Dorsolateral prefrontal cortex (tissue), 122 donors: ENCODE measurements at places on chromosomes 4 and X. TPM values are rescaled to one million over a fixed set of nuclear protein-coding genes. Genes with fewer than 3 reads are reported as not detected.
A peak's percentile ranks its signal among the peaks of the same experiment; 100 is the strongest.

Gene GCNA
- total RNA-seq = 7.8 TPM

Gene GPR119
- total RNA-seq = not detected

Gene MPP1
- 56.5 TPM for total RNA-seq

Gene SOX3
- total RNA-seq = 0.35 TPM

Gene SNCA
- 291 TPM for total RNA-seq

Gene AMOT
- 67.1 TPM for total RNA-seq

Gene F8
- total RNA-seq = 16.1 TPM

DNA sequence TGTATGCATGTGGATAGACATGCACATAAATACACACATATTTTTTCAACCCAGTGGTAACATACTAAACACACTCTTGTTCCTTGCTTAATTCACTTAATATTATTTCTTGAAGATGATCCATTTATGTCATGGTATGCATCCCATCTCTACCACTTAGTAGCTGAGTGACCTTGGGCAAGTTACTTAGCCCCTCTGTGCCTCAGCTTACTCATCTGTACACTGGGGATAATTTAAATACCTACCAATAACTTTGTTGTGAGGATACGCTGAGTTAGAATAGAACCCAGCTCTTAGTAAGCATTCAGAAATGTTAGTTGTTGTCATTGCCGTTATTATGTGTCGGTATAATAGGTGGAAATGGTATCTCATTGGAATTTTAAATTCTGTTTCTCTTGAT is 41.4 kb downstream of the FAM114A1 start:
- DNase-seq = no peak

DNA sequence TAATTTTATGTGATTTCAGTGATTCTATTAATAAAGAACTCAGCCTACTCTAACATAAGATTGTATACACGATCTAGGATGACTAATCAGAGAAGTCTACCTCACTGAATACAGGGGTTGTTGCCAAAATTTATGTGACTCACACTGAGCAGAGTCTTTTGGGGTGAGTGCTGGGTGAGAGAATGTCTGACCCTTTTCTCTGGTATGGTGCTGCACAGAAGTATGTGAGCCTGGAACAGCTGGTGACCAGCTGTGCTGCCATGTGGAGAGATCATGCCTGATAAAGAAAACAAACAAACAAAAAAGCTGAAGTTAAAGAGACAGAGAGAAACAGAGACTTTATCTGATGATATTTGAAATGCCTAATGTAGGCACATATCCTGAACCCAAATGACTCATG is 618.1 kb upstream of the GRIA3 start:
- DNase-seq = no peak

DNA sequence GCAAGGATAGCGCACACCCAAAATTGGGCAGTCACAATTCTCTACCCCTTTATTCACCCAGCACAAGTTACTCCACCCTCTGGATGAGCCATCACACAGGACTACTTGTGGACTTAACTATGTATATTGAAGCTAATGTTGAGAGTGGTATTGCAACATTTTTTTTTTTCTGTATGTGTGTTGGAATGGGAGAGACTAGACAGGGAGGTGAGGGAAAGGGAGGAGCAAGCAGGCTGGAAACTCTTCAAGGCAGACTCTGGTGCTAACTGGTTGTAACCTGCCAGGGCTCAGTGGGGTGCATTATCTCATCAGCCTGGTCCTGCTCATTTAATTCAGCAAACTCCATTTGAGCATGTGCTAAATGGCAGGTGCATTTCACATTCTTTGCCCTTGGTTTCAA is 18.4 kb upstream of the CWH43 start:
- DNase-seq = no peak

- DNase-seq = no peak
Measured at GRCh38 chr4:119099227-119099810, 36.3 kb upstream of the MYOZ2 start.

DNA sequence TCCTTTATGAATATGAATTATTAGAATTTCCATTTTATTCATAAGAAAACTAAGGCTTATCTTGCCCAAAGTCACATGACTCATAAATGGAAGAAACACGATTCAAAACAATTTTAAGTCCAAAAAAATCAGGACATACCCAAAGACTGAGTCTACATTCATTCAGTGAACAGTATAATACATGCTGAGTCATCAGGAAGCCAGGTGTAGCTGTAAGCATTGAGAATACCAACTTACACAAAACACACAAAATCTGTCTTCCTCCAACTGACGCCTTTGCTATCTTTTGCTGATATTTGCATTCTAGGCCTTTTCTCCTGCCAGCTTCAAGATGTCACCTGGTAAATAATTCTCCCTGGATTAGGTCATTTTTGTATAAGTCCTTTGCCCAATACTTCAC is 520.1 kb upstream of the GALNT7 start:
- DNase-seq = no peak

DNA sequence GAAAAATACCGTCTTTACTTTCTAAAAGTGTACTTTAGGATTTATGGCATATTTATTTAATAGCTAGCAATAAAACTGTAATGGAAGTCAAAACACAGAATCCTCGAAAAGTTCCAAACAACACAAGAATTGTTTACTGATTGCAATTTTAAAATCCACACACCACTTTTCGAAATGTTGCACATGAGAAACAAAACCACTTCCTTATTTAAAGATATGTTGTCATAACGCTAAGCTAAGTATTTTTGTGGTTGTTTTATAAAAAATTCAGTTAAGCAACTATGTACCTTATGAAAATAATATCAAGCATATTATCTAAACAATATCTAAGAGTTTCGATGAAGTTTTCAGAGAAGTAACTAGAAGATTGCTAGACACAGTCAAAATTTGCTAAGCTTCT is 344 bp downstream of the TMPRSS11D start:
- no peak for DNase-seq

- DNase-seq = no peak
Measured at GRCh38 chr4:36551697-36552214, 270.3 kb downstream of the DTHD1 start.

DNA sequence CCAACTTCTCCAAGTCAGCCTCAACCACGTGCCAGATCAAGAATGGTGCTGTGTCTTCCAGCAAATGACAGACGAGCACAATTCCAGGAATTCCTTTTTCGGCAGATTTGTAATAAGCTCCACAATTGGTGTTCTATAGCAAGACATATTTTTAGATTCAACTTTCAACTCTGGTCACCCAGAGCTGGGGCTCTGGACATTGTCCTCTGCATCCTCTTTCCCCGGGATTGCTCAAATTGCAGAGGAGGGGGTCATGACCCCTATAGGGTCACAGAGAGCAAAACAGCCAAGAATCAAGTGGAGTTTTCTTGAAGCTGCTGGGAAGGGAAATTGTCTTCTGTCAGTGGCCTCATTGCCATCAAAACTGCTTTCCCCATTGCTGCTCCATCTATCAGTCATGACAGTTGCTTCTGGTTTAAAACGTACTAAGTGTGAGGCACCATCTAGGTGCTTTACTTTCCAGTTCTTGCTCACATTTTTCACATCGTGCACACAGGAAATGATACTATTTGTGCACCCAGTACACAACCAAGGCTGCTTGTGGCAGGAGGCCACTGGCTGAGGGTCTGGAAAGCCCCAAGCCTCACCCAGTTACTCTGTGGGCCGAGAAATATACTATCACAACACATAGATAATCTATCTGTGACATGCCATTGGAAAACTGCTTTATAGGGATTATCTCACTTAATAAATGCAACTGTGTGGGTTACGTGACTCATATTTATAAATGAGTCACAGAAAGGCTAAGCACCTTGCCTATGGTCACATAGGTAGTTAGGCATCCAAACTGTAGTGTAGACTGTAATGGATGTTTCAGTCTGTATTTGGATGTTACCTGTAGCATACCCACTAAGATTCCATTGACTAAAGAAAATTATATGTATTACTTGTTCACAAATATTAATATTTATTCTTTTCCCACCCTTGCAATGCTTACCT is 91.7 kb upstream of the PHOX2B start:
- no peak for DNase-seq

DNA sequence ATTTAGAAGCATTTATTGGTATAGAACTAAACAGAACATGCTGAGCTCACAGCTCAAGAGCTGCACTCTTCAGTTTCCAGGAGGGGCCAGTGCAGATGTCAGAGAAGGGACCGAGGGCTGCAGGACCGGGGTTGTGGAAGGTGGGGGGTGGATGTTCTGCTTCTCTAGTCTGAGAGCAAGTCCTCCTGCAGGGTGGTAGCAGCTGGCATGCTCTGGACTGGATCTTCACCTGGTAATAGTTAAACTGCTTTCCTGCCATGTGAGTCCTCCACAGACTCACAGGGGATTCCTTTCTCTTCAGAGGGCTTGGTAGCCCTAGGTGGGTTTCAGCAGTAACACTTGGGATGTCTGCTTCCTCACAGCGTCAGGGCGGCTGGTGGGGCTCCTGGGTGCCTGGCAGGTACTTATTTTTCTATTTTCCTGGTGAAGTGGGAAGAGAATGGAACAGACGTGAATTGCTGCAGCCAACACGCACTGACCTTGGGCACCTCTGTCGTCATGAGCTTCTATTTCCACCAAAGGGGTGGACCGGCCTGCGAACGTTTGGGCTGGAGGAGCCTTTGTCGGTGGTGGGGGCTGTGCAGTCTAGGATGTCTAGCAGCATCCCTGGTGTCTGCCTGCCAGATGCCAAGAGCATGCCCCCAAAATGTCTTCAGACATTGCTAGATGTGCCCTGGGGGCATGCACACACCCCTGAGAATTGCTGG is 2.5 kb downstream of the MAEA start:
- no peak for DNase-seq

- no peak for DNase-seq
Measured at GRCh38 chr4:140070973-140071372, 83.0 kb downstream of the MAML3 start.

GRCh38 chr4:12360391-12360790 is 931.7 kb upstream of the HS3ST1 start:
- no peak for DNase-seq

DNA sequence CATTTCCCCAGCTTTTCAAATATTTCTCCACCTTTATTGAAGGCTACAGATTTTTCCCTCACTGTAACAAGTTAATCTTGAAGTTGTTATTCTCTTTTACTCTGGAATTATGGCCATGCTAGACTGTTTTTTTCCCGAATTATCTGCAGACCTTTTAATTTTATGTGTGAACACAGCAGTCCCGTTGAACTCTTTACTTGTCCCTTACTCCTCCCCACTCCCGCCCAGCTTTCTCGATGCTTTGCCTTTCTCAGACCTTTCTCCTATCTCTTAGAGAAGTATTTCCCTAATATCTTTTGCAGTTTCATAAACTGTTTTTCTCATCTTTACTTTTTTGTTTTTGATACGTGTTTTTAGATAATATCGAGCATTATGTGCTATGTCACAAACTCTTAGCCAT is 776 bp downstream of the CEP44 start:
- DNase-seq = no peak

- peak; percentile 85 for DNase-seq
Measured at GRCh38 chr4:1579901-1580691, 104.0 kb downstream of the FAM53A start.

- peak; percentile 61 for DNase-seq
Measured at GRCh38 chr4:162163892-162164759, at the start of gene FSTL5. Gene FSTL5, minus strand, starts transcription at chr4:162164000. Its CDS starts 52,604 bp downstream, at chr4:162111396.

DNA sequence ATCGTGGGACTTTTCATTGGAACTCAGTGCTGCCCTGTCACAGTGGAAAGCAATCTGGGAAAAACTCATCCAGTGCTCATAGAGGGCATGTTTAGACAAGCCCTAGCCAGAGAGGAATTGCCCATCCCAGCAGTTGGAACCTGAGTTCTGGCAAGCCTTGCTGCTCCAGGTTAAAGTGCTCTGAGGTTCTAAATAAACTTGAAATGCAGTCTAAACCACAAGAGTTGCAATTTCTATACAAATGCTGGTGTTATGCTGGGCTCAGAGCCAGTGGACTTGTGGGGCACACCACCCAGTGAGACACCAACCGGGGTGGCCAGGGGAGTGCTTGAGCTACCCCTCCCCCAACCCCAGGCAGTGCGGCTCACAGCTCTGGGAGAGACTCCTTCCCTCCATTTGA is 142.8 kb upstream of the PPP1R2C start:
- DNase-seq = no peak
